ENCODE measurements at places on chromosomes 13 and 19.

- DNase-seq = no peak
Measured at GRCh38 chr19:13055213-13056051, 47.2 kb downstream of the LYL1 start.

DNA sequence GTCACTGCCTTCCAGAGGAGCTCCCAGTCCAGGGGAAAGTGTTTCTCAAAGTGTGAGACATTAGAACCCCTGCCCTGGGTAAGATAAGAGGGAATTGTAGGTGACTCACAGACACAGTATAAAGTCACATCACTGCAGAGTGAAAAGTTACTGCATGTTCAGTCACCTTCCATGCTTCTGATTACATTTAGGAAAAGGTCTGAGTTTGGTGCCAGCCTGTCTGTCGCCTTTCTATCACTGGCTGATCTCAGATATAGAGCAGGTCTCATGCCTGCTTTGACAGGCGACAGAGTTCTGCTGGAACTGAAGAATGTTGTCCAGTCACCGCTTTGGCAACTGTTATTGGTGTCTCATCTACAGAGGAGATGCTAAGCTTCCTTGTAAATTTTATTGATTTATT lies 1078.6 kb downstream of the UQCRFS1 start:
- no peak for DNase-seq

DNA sequence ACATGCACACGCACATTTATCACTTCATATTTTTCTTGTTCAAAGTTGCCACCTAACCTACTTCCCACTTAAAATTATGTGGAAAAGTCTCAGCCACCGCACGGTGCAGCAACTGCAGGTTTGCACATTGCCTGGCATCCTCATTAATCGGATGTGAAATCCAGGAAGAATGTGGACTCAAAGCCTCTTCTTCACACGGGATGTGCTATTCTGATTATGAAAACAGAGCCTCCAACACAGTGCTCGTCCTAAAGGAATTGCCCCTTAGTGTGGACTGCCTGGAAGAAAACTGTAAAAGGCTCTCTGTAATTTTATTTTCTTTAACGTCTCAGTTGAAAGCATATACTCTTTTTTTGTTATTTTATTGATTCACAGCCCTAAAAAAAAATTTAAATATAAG lies 1303.5 kb downstream of the EFNB2 start:
- DNase-seq = no peak

- no peak for DNase-seq
Measured at GRCh38 chr19:18283338-18283737, 1.9 kb upstream of the JUND start.

- no peak for DNase-seq
Measured at GRCh38 chr19:313169-313987, 22.2 kb upstream of the PLPP2 start.

GRCh38 chr19:49503582-49503962 lies 7.3 kb downstream of the RPS11 start:
- DNase-seq = no peak

DNA sequence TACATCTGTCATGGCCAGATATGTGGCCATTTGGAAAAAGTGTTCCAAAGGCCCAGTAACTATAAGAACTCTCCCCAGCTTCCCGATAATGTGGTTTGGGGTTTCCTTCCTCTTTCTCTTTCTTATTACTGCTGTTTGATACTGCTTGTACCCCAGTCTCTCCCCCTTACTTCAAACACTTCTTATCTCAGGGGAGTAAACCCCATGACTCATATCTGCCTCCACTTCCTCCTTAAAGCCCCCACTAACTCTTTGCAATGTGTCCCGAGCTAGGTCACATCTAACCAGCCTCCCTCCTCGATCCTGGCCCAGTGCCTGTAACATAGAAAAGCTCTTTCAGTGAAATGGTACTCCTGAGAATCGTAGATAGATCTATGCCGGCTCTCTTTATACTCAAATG lies 82.4 kb upstream of the STARD13 start:
- no peak for DNase-seq

DNA sequence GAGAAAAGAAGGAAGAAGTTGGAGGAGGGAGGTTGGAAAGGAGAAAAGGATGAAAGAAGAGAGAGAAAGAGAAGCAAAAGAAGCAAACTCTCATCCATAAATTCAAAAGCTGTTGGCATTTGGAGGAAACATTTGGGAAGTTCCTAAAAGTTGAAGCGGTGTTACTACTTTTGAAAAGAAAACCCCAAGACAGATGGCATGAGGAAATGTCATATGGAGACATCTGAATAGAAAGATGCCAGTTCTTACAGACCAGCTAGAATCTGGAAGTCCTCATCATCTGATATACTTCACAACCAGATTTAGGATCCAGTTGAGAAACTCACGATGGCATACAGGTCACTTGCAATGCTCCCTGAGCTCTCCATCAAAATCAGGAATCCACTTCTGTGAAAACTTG lies 86.9 kb downstream of the RAP2A start:
- DNase-seq = no peak

DNA sequence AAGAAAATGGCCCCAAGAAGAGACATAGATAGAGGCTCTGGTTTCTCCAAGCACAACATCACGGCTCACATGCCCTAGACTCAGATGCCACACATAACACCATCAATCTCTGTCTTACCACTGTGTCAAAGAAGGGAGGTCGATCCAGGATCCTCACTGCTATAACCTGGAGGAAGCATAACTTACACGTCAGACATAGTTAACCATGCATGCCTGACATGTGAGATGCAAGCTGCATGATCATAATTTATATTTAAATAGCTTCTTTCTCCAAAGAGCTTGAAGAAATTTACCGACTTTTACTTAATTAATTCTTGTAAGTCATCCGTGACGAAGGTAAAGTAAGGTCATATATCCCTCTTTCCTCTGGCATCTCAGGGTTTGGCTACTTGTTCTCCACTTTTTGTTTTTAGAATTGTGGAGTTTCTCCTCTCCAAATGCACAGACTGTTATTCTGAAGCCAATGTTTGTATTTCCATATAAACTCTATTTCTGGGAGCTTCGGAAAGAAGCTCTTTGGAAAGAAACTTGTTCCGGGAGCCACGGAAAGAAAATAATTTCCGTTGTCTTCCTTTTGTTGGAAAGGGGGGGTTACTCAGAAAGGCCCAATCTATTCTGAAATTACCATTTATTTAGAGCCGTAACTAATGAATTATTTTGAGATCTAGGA lies 205.6 kb downstream of the LHFPL6 start:
- DNase-seq = no peak

GRCh38 chr19:8257052-8257443 lies 47.9 kb downstream of the CERS4 start:
- DNase-seq = no peak

- DNase-seq = no peak
Measured at GRCh38 chr13:72495681-72496080, 231.7 kb downstream of the MZT1 start.

DNA sequence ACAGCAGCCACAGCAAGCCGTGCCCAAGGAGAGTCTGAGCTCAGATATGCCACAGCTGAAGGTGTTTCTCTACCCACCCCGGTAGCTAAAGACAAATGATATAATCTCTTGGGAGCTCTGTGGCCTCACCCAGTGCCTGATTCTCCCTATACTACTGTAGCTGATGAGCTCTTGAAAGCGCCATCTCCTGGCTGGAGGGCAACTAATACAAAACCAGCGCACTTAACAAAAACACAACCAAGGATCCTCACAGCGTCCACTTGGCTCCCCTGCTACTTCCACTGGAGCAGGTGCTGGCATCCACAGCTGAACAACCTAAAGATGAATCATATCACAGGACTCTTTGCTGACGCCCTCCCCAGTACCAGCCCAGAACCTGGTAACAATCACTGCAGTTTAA lies 1212.0 kb downstream of the PCDH17 start:
- no peak for DNase-seq

GRCh38 chr19:20247016-20247683 lies 80.1 kb downstream of the ZNF486 start:
- DNase-seq = no peak

GRCh38 chr13:44283600-44283999 lies 90.0 kb upstream of the SERP2 start:
- no peak for DNase-seq

DNA sequence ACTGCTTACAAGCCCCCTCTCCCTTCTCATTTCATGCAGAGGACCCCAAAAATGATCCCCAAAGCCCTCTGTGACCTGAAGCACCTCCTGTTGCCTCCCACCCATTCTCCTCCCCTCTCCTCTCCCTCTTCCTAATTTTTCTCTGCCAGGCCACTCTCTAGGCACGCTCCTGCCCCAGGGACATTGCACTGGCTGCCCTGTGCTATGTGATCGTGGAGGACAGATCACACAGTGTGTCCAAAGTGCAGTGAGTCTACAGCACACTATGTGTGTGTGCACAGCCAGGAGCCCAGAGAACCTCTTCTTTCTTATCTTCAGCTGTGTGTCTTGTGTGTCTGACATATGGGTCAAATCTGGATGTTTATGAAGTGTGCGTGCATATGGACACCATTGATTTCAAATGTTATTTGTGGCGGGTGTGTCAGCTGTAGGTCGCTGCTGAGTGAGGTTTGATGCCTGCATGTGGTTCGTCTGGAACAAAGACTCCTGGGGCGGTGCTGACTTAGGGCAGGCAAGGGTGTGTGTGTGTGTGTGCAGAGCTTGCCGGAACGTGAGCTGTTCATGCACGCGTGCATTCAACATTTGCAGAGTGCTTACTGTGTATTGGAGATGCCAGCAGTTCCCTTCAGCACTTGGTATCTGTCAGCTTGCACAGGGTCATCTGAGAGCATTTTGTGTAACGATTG lies 2.1 kb upstream of the KLHL26 start:
- no peak for DNase-seq

GRCh38 chr13:34671137-34671536 lies 270.9 kb upstream of the NBEA start:
- no peak for DNase-seq

DNA sequence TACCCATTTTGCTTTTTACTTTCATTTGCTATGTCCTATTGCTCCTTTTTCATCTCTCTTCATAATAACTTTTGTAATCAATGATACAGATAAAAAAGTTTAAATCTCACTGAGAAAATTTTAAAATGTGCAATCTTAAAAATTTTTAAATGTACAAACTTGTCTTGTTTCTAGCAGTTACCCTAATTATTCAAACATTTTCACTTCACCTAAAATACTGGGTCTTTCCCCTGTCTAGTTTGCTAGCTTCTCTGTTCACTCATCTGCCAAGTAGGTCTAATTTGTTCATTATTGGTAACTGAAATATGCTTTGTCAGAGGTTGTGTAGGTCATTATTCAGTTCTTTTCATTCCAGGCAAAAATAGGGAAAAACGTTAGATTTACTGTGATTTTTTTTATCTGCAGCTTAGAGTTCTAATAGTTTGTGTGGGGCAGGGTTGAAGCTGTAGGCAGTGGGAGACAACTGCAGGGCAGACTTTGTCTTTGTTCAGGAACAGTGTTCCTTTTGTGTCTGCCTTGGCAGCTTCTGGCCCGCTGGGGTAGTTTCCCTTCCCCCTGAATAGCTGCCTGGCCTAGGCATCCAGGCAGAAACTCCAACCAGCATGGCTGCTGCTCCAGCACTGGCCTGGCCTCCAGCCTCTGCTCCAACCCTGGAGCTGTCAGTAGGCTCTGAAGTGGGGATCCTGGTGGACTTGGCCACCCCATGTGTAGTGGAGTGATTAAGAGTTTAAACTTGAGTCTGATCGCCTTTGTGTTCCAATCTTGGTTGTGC lies 48.5 kb downstream of the WDFY2 start:
- DNase-seq = no peak

DNA sequence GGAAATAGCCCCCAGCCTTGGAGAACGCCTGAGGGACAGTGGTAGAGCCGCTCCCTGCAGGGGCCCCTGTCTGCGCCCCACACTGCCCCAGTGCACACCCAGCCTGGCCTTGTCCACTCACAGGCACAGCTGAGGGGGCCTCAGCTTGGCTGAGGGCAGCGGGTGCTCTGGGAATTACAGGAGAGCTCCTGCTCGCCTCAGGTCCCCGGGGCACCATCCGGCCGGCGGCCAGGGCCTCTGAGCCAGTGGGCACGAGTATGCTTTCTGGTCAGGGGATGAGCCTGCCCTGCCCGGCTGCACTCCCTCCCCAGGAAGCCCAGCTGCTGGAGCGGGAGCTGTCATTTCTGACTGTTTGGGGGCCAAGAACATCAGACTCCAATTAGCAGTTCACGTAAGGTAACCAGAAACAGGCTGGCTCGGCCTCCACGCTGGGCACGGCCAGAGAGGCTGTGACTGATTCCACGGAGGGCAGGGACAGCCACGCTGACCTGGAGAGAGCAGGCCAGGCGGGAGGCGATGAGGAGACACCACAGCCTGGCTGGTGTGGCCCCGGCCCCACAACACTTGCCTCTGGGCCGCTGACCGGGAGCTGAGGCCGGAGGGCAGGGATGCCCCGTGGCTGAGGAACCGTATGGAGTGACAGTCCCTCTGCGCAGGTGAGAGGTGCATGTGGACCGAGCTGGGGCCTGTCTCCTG lies 15.4 kb downstream of the CEBPG start:
- no peak for DNase-seq

GRCh38 chr13:54124700-54125099 lies 1096.1 kb downstream of the OLFM4 start:
- no peak for DNase-seq

DNA sequence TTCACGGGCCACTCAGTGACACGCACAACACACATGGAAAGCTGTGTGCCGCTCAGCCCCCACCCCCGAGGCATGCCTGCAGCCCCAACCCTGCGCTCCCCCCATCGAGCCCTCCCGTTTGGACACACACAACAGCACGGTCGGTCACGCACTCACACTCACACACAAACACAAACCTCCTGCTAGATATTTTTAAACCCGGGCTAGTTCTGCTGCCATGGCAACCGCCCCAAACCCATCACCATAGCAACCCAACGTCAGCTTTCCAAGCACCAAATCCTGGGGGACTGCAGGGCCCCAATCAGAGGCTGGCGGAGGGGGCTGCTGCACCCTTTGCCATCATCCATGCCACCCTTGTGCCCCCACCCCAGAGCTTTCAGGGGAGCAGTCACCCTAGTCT lies 2.5 kb upstream of the NOVA2 start:
- no peak for DNase-seq

GRCh38 chr19:52690369-52691214 lies 44.3 kb downstream of the ZNF611 start:
- no peak for DNase-seq

- no peak for DNase-seq
Measured at GRCh38 chr19:47075941-47076340, 27.5 kb upstream of the TMEM160 start.

DNA sequence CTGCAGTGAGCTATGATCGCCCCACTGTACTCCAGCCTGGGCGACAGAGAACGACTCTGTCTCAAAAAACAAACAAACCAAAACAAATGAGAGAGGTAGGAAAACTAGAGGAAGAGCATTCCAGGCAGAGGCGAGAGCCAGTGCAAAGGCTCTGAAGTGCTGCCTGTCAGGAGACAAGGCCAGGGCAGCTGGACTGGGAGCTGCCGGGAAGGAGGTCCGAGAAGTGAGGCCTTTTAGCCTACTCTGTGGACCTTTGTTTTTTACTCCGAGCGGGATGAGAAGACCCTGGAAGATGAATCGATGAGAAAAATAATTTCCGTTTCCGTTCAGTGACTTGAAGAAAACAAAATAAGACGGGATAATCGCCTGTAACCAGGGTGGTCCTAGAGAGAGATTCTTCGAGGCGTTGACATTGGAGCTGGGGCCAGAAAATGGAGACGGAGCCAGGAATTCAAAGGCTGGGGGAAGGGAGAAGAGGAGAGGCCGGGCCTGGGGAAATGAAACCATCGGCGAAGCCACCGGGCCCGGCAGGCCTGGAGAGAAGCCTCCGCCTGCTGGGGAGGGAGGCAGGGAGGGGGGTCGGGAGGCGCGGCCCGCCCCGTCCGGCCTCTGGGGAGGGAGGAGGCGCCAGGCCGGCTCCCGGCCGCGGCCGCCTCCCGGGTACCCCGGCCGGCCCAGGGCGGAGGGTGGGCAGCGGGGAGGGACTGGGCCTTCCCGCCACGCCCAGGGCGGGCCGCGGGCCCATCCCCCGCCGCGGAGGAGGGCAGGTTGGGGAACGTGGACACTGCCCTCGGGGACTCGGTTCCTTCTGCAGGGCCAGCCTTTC lies 7.8 kb upstream of the SERTAD1 start:
- DNase-seq = peak; percentile 92
